Activated naive CD4-positive, alpha-beta T cell treated with anti-CD3 and anti-CD28 coated beads, Interleukin-2, amount 50 U/mL, for 72 hours (primary cell): ENCODE measurements at places on chromosomes 3 and 15. TPM values are rescaled to one million over a fixed set of nuclear protein-coding genes. Genes with fewer than 3 reads are reported as not detected.

- DNase-seq = no peak
Observed at GRCh38 chr3:111906656-111907055, 47.6 kb downstream of the PHLDB2 start.

- no peak for DNase-seq
Observed at GRCh38 chr3:161177991-161178390, 43.1 kb upstream of the NMD3 start.

SAMMSON gene
- not detected for total RNA-seq

- no peak for DNase-seq
Observed at GRCh38 chr15:38002883-38003477, 68.5 kb downstream of the TMCO5A start.

DNA sequence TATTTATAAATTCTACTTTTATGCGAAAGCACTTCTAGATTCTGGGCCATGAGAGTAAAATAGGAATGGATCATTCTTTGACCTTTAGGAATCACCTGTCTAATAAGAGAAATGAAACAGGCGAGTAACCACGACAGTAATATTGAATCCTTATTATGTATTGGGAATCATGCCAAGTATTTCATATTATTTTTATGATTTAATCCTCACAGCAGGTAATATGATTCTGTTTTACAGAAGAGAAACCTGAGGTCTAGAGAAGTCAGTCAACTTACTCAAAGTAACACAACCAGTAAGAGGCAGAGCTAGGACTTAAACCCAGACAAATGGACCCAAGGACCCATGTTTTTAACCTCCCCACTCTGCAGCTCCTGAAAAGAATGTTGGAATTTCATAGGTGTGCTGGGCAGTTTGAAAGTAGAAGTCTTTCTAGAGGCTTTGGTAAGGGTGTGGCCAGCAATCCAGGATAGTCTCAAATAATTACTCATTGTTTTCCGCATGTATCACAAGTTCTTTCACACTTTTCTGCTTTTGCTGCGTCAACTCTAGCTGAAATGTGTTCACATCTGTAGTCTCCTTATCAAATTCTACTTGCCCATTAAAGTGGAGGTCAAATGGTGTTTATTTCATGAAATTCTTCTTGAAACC is 181.7 kb downstream of the TPRG1 start:
- no peak for DNase-seq

GRCh38 chr3:193590088-193590856 is 2.7 kb upstream of the OPA1 start:
- no peak for DNase-seq

DNA sequence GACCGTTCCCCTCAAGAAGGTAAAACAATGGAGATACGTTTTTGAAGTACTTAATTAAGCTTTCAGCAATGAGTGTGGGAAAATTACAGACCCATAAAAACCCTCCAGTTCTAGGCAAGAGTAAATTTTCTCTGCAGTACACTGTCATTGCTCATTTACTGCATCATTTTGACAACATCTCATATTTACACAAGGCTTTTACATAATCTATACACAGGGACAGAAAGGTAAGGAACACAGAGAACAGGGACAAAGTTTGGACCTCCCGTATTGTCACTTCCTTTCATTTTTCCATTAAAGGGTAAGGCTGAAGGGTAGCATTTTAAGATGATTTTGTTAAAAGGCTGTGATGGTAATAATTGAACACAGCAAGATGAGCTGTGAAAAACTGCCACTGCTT is 7.4 kb upstream of the HGD start:
- no peak for DNase-seq

DNA sequence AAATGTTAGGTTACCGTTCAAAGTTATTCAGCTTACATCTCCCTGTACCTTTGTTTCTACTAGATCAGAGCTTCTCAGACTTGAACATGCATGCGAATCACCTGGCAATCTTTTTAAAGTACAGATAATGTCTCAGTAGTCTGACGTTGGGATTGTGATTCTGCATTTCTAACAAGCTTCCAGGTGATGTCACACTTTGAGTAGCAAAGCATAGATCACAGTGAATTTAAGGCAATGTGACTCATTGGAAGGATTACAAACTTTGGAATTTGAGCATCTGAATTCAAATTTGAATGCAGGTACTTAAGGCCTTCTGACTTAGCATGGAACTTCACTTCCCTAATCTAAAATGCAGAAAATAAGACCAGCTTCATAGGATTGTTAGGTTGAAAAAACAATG is 10.8 kb upstream of the ZMAT3 start:
- no peak for DNase-seq

GRCh38 chr3:29978036-29978435 is 628.4 kb upstream of the TGFBR2 start:
- DNase-seq = no peak

DNA sequence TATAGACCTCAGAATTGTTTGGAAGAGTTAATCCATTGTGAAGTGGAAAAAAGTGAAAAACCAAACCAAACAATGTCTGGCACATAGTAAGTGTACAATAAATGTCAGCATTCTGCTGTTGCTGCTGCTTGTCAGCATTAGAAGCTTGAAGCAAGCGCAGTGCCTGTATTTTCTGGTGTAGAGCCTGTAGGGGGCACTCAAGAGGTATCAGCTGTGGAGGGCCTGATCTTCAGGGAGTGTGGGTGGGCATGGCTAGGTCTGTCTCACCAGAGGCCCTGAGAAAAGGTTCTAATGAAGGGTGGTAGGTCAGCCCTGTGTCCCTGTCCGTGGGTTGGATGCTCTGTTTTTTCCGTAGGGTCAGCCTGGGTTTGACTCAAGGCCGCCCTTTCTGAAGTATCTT is 3.6 kb downstream of the ADAMTSL3 start:
- DNase-seq = no peak

- DNase-seq = no peak
Observed at GRCh38 chr3:149020839-149021252, 29.5 kb downstream of the GYG1 start.

GRCh38 chr3:151923901-151924300 is 50.5 kb downstream of the SUCNR1 start:
- DNase-seq = no peak

GRCh38 chr3:14453876-14454638 is 51.7 kb downstream of the SLC6A6 start:
- DNase-seq = no peak

LTK gene
- total RNA-seq = 0.20 TPM

TRPM1 gene
- total RNA-seq = not detected
